ENCODE measurements at places on chromosomes 3 and 15.

- DNase-seq: no peak
Observed at GRCh38 chr15:101017093-101017754, 98.1 kb downstream of the LRRK1 start.

DNA sequence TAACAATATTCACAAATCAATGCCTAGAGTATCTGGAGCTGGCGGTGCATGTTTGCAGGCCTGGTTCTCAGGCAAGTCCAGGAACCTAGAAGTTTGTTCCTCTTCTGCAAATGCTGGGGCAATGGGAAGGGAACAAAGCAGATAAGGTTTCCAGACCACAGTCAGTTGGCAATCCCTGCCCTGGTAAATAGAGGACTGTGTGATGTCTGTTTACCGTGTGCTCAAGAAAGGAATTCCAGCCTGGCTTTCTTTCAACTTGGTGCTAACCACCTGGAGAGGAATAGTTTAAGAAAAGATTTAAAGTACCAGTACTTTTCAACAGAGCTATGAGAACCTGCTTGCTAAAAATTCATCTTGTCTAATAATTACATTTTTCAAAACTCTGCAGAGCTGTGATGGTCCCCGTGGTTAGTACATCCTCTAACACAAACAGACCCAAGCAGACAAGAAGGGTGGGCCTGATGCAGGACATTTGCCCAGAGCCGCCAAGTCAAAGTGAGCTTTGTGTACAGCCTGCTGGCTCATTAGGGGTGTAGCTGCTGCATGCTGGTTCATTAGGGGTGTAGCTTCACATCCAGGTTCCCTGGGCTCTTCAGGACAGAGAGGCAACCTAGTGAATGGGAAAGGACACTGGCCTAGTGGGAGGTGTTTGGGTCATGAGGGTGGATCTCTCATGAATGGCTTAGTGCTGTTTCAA lies 220.5 kb downstream of the SQOR start:
- no peak for DNase-seq

- DNase-seq: no peak
Observed at GRCh38 chr15:99402014-99402729, 150.9 kb downstream of the LRRC28 start.

- DNase-seq: no peak
Observed at GRCh38 chr3:73687106-73688004, 62.6 kb upstream of the PDZRN3 start.

DNA sequence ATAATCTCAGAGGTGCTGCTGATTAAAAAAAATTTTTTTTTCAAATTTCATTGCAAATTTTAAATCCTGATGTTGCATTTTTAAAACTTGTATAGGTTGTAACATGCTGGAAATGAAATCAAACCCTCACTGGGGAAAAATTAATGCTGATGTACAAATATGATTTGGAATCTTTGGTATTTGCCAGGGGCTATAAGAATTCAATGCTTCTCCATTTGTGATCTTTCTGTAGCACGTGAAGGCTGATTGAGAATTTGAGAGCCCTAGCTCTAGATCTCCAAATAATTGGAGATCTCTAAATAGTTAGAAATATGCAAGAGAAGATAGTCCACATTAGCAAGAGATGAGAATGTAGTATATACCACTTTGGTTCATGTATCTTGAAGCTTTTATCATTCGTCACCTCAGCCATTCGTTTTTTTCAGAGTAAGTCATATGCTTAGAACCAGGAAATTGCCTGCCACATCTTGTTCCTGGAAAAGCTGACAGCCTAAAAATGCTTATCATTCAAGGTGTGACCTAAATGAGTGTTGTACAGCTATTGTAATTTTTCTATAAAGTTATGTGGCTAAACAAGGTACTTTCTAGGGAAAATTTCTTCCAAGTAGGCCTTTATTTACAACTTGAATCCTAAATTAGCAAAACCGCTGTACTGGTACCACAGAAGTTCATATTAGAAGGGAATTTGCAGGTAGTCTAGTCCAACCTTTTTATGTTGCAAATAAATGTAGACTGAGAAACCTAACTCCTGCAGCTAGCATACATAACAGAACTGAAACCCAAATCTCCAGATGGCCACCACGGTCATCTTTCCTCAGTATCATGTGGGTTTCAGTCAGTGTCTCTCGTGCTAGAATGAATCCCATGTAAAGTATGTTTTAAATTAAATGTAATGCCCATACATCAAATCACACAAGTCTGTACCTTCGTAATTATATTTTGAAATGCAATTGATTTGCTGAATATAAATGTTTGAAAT lies 48.5 kb downstream of the FNDC3B start:
- no peak for DNase-seq

DNA sequence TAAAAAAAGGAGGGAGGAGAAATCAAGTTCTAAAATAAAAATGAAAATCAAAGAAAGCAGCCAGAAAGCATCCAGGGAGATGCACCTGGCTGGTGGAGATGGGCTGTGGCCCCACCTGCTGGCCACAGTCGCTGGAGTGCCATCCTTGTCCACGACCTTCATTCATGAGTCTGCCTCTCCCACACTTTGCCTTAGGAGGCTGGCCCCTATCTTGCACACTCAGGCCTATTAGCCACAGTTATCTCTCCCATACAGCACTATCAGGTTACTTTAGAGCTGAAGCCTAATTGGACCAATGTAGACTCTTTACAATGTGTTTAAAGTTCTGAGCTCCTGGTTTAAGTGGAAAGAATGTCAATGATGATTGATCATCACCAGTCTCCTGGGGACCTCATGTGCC lies 392.0 kb upstream of the RORA start:
- peak; percentile 26 for DNase-seq

GRCh38 chr3:85796140-85796539 lies 837.4 kb downstream of the CADM2 start:
- DNase-seq: no peak

DNA sequence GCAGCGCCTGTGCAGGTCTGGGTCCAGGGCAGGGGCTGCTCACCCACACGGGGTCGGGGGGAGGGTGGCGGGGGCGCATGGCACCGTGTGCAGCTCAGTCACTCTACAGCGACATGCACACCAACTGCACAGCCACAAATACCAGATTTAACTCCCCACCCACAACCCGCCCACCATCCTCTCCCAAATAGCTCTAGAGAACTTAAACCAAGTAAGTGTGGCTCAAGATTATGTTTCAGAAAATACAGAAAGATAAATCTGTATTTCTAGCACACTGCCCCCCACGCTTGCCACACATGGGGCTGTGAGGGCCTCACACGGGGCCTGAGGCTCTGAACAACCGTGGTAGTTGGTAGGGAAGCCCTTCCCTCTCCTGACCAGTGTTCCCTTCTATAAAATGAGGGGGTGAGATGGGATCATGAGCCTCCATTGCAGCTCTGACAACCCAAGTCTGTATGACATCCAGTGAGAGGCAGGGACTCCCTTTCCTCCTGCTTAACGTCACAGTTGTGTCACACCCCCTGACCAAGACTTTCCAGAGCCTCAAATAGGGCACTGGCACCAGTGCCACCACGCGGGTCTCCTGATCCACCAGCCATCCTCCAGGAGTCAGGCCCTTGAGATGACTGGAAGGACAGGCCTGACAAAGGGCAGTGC lies 23.1 kb downstream of the POC1A start:
- no peak for DNase-seq

- DNase-seq: peak; percentile 31
Observed at GRCh38 chr3:111070772-111071256, 802 bp upstream of the NECTIN3 start.

DNA sequence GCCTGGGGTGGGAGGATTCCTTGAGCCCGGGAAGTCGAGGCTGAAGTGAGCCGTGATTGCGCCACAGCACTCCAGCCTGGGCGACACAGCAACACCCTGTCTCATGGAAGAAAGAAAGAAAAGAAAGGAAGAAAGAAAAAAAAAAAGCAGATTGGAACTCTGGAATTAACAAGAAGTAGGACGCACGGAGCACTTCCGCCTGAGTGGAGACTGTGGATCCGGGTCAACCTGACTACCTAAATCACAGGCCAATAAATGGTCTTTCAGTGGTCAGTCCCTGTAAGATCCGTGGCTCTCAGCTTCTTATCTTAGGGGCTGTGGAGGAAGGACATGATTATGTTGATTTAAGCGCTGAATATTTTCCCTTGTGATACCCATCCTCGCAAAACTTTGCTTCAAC lies 2.4 kb upstream of the PPARG start:
- DNase-seq: no peak

DNA sequence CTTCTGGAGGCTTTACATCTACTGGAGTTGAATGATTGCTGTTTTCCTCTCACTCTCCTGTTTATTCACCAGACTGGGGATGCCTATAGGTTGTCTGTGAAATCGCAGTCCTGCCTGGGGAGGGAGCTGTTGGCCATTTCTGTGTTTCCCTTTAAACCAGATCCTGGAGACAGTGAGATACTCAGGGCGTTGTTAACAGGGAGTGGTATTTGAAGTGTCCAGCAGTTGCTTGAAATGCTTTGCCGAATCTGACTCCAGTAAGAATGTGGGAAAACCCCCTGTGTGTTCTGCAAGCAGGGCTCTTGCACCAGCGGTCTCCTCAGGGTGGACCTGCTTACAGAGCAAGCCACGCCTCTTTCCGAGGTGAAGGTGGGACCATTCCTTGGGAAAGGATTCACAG lies 4.3 kb upstream of the LRRK1 start:
- no peak for DNase-seq

DNA sequence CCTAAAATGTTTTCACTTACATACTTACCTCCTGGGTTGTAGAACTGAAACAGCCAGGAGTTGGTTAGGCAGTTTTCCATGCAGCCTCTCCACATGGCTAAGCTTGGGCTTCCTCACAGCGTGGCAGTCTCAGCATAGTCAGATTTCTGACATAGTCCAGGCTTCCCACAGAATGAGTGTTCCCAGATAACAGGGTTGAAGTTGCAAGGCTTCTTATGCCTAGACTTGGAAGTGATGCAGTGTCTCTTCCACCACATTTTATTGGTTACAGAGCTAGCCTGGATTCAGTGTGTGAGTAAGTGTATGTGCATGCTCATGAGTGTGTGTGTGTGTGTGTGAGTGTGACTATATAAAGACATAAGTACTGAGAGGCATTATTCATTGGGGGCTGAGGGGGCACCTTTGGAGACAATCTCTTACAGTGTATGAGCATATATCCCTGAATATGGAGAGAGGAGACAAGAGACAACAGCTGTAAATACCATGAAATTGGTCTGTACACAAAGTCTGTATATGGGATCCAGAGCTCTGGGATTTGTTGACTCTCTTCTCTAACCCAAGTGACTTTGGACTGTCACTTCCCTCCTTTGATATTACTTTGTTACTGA lies 78.1 kb downstream of the ZNF621 start:
- DNase-seq: no peak

GRCh38 chr15:93583552-93583951 lies 494.5 kb upstream of the RGMA start:
- DNase-seq: no peak

DNA sequence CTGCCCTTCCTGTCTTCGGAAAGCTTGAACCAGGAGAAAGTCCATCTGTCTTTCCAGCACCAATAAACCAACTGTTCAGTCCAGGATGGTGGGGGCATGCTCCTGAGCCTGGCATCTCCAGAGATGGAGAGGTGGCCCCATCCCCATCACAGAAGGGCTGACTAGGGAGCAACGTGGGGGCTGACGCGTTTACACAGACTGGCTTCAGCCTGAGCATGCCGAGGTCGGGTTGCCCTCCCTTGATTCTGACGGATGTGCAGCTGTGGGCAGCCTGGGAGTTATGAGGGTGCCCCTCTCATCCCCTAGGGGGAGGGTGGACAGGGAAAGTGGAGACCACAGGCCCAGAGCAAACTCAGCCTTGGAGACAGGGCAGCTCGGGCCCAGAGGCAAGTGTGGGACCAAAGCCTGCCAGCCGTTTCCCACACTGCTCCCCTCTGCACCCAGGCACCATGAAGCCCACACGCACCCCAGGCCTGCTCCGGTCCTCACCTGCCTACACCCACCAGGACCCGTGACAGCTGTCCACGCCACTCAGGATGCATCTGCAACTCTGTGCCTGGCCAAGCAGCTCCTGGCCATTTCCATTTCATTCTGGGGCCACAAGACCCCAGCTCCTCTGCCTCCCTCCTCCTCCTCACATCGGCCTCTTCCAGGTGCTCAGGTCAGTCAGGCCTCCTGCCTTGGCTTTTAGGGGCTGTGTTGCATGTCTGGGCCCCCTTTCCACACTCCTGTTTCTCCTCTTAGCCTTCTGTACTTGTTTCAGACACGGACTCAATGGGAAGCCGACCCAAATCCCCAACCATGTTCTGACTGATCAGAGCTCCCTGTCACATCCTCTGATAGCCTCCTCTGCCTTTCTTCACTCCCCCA lies 48.2 kb upstream of the SLC41A3 start:
- DNase-seq: no peak

DNA sequence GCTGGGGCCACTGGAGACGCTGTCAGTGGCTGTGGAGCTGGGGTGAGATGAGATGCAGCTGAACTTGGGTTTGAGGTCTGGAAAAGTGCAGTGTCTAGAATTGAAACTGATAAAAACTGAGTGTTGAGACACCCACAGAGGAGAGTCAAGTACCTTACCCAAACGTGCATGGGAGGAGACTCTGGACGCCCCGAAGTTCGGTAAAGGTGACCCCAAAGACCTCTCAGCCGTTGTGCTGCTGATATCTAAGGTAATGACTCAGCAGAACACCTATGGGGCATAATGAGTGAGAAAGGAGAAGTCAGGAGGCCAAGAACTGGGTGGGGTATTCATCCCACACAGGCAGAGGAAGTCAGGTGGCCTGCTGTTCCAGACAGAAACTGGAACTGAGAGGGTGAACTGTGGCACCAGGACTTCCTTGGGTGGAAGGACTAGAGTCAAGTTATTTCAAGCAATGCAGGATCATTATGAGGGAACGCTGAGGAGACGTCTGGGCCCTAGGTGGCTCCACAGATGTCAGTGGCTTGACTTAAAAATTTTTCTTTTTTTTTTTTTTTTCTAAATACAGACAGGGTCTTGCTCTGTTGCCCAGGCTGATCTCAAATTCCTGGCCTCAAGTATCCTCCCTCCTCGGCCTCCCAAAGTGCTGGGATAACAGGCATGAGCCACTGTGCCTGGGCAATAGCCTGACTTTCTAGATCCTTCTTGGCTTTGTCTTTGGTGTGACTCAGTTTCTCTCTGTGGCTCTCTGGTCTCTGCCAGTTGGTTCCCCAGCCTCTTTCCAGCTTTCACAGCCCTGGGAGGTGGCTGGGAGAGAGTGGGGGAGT lies 67.6 kb upstream of the GCNT3 start:
- peak; percentile 38 for DNase-seq

DNA sequence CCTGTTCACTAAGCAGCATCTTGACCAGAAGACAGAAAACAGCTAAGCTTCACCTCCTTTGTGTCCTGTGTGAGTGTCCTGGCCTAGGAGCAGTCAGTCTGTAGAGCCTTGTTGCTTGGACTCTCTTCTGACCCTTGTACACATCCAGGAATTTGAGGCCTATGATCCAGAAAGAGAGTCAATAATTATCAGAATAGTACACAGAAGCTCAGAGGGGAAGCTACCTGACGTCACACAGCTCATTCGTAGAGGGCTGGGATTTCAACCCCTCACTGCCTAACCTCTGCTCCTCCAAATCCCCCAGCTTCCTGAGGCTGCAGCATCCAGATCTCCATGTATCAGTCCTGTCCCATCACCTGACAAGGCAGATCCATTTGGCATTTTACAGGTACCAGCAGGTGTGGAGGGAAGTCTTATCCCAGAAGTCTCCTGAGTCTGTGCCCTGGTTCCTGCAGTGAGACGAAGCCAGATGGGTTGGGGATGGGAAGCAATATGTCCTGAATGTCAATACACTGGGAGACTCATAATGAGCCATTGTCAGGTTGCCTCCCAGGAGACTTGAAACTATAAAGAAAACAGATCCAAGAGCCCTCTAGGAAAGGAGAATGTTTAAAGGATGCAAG lies 203.1 kb downstream of the MINAR1 start:
- no peak for DNase-seq

- DNase-seq: peak; percentile 71
Observed at GRCh38 chr3:13544293-13544831, 4.6 kb upstream of the FBLN2 start.

- peak; percentile 33 for DNase-seq
Observed at GRCh38 chr3:61936344-61936937, 375.1 kb downstream of the PTPRG start.
